ENCODE measurements at places on chromosomes 12 and 14.

DNA sequence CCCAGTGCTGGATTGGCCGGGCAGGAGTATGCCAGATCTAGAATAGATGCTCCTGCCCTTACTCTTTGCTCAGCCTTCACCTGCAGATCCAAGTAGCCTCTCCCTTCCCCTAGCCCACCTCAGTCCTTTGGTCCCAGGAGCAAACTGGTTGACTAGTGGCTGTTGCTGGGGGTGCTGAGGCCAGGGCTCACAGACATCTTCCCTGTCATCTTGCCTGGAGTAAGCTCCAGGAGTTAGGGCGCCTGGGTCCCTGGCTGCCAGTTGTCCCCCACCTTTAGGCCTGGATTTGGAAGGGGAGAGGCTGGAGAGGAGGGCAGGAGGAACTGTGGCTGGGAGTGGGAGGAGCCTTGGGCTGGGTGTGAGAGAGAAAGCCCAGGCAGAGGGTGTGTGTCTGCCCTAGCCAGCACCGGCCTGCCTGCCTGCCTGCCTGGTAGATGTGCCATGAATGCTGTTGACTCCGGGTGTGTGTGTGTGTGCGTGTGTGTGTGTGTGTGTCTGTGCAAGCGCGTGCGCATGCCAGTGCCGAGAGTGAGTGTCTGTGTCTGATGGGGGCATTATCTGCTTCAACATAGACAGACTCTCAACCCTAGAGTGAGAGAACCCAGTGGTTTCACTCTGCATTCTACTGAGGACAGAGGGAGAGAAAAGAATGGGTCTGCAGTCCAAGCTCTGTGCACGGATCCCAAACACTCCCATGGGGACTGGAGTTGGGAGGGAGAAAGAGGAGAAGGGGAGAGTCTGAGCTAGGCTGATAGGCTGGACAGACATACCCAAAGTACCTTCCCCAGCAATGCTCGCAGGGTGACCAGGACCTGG lies 845 bp upstream of the RARG start:
- no peak for DNase-seq

GRCh38 chr14:53336729-53337128 lies 183.6 kb upstream of the DDHD1 start:
- DNase-seq: no peak

- no peak for DNase-seq
These were observed 190.1 kb downstream of the FOXN3 start for GRCh38 chr14:89226801-89227495.

DNA sequence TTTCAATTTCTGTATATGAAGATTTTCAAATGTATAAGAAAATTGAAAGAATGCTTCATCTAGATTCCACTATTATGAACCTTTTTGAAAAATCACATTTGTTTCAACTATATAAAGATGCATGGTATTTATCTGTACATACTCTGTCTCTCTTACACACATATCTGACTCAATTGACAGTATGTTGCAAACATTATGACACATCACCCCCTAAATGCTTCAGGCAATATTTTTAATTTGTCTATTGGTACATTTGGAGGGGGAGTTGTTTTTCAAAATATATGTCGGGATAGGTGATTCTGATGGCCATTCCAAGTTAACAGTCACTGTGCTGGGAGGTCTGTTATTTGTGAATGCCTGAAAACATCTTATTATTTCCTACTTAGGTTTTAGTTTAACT lies 14.4 kb downstream of the PCNX1 start:
- no peak for DNase-seq

GRCh38 chr12:19630536-19630935 lies 191.2 kb downstream of the AEBP2 start:
- DNase-seq: no peak

DNA sequence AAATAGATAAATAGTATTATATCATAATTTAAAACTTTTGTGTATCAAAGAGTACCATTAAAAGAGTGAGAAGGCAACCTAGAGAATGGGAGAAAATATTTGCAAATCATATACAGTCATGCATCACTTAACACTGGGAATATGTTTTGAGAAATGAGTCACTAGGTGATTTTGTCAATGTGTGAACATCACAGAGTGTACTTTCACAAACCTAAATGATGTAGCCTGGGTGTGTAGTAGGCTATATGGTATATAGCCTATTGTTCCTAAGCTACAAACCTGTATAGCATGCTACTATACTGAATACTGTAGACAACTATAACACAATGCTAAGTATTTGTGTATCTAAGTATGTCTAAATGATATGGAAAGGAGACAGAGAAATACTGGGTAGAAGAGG lies 48.0 kb upstream of the ARID2 start:
- no peak for DNase-seq

DNA sequence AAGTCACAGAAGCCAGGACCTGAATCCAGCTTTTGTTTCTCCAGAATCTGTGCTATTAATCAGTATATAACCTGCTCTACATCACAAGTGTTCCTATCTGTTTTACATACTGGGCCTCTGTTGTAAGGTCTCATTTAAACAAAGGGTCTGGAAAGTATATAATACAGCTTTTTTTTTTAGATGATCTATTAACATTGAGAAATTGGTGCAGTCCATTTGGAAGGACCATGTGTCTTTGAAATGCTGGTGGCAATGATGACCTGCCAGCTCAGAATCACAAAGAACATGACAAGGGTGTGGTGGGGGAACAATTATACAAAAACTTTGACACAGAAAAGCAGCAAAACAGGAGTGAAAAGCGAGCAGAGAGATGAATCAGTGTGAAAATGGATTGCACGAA lies 164.6 kb downstream of the PPM1H start:
- DNase-seq: no peak

DNA sequence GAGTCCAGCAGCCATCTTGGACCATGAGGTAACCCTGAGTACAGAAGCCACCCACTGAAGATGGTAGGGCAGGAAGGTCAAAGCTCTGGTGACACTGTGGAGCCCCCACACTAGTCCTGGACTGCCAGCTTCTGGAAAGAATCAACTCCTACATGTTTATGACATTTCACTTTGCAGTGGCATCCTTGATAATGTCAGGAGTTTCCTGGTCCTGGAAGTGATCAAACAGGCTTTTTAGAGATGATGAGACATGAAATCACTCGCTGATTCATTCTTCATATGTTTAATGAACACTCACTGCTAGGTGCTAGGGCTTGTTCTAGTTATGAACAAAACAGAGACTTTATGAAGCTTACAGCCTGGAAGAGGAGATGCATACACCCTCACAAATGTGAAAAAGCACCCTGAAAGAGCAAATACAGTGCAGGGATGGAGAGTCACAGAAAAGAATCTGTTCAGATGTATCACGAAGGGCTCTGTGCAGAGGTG lies 15.8 kb upstream of the HNF1A start:
- no peak for DNase-seq

- no peak for DNase-seq
These were observed 66.8 kb downstream of the HSD17B6 start for GRCh38 chr12:56829908-56830307.

GRCh38 chr12:76346798-76347420 lies 1.3 kb downstream of the BBS10 start:
- no peak for DNase-seq

DNA sequence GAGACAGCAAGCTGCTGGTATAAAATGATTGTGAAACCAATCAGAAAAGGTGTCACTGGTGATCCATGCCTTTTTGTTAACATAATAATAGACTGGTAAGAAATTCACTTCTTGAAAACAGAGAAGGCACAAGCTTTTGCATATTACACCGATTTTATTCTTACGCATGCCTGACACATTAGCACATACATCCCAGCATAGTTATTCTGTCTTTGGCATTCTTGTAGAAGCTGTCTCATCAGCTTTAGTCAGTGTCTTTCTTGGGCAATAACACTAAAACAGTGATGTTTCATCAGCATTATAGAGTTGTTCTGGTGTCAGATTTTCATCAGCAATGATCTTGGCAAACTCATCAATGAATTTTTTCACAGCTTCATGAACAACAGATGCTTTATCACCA lies 283.4 kb upstream of the TMTC1 start:
- no peak for DNase-seq

DNA sequence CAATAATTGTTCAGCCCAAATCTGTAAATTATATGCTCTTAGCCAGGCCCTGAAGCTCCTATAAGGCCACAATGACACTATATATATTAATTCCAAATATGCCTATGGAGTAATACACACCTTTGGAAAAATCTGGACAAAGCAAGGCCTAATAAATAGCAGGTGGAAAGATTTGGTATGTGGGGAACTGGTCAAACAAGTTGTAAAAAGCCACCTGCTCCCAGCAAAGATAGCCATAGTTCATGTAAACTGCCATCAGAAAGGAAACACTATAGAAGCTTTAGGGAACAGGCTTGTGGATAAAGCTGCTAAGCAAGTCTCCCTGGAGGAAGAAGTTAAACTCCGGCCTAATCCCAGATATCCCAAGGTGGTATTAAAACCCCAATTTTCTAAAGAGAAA lies 29.7 kb downstream of the PRMT8 start:
- no peak for DNase-seq

GRCh38 chr12:76080729-76081415 lies 3.6 kb downstream of the NAP1L1 start:
- DNase-seq: no peak

GRCh38 chr14:51396222-51396815 lies 156.3 kb downstream of the TMX1 start:
- no peak for DNase-seq

DNA sequence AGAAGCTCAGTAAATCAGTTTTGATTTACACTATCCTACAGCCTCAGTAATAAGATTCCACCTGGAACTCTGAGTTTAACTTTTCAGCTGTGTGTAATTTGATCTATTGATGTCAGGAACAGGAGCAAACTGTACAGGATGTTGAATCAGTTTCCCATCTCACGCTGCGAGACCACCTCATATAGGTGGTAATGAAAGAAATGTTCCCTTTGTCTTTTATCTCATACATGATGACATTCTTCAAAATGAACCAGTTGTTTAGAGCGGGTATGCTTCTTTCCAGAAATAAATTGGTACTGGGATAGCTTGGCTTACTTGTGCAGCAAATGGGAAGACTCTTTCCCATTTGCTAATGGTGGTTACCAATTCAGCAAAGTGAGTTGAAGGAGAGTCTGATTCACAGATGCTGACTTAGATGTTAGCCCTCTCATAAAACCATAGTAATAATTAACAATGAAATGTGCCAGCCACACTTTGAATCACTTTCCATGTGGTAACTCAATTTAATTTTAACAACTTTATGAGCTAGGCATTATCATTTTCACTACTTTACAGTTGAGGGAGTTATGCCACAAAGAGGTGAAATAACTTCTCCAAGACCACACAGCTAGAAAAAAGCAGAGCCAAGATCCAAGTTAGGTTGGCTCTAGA lies 251.5 kb downstream of the PAWR start:
- no peak for DNase-seq

DNA sequence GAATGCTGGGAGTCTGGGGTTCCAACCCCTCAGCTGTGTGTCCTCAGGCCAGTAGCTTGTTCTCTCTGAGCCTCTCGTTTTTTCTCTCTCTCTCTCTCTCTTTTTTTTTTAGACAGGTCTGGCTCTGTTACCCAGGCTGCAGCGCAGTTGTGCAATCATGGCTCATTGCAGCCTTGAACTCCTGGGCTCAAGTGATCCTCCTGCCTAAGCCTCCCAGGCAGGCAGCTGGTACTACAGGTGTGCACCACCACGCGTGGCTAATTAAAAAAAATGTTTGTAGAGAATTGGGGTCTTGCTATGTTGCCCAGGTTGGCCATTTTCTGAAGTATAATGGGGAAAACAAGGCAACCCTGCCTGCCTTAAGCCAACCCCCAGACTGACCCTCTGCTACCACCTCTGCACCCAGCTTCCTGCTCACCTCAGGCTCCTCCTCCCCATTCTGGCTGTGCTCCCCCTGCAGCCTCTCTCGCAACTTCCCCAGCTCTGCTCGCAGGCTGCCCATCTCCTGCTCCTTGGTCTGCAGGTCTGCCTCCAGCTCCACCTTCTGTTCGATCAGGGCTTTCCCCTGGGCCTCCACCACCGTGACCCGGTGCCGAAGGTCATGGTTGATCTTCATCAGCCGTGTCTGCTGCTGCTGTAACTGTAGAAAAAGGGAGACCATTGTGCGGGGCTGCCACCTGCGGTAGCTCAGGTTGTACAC lies 35.2 kb downstream of the RILPL1 start:
- no peak for DNase-seq

- no peak for DNase-seq
These were observed 58.9 kb downstream of the MOK start for GRCh38 chr14:102246071-102246470.

DNA sequence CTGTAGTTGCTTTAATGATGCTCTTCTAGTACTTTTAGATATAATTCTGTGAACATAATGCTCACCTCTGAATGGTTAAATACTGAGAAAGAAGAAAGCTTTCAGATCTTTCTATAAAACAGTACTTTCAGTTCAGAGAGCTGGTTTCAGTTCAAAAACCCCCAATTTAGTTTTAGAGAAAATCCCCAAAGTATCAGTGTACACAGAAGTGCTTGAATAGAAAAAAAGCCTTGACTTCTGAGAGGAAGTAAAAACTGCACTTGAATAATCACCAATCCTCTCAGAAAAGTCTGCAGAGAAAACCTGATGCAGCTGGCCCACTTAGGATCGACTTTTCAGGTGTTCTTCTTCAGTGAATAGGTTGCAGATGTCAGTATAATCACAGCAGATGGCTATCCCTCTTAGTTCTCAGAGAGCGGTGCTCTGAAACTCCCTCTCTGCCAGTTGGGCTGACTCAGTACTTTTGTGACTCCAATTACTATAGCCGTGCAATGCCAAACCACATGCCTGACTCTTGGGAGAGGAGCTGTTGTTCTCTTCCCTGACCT lies 616.3 kb downstream of the LRFN5 start:
- DNase-seq: no peak

DNA sequence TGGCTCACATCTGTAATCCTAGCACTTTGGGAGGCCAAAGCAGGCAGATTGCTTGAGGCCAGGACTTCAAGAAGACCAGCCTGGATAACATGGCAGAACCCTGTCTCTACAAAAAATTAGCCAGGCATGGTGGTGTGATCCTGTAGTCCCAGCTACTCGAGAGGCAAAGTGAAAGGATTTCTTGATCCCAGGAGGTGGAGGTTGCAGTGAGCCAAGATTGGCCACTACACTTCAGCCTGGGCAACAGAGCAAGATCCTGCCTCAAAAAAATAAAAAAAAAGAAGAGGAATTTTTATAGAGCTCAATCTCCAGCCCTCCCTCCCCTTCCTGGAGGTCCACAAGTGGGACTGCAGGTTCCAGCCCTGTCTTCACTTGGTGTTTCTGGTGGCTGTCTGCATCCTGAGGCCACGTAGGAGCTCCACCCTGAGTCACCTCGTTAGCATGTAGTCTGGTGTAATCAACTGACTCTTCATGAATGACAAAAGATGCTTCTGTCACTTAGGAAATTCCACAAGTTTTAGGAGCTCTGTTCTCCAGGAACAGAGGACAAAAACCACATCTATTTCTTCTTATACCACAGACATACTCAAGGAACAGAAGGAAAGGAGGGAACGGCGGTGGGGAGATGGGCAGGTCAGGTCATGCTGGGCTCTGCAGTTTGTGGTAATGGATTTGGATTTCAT lies 16.2 kb downstream of the CCDC62 start:
- no peak for DNase-seq

GRCh38 chr12:2354151-2354991 lies 301.6 kb downstream of the CACNA1C start:
- DNase-seq: no peak

DNA sequence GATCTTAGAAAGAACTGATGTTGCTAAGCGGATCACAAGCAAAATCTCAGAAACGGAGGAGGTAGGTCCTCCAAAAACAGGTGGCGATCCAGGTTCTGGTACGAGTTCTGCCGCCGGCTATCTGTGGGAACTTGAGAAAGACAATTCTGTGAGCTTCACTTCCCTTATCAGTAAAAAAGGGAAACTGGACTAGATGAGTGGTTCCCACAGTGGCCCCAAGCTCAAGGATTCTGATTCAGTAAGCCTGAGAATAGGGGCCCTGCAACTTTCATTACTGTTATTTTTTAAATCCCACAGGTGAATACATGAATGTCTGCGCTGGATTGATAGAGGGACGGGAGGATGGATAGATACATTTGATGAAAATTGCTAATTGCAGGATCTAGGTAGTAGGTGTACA lies 160.2 kb downstream of the PPM1H start:
- no peak for DNase-seq

Measured in activated T-helper 1 cell treated with Interleukin-2 at 50 U/mL for 16 hours (primary cell).